ENCODE measurements at places on chromosomes 1 and 21.

GRCh38 chr1:228475812-228476211 lies 11.4 kb upstream of the RNF187 start:
- DNase-seq: no peak

GRCh38 chr1:112815376-112815775 lies 100.2 kb upstream of the PPM1J start:
- DNase-seq: no peak

DNA sequence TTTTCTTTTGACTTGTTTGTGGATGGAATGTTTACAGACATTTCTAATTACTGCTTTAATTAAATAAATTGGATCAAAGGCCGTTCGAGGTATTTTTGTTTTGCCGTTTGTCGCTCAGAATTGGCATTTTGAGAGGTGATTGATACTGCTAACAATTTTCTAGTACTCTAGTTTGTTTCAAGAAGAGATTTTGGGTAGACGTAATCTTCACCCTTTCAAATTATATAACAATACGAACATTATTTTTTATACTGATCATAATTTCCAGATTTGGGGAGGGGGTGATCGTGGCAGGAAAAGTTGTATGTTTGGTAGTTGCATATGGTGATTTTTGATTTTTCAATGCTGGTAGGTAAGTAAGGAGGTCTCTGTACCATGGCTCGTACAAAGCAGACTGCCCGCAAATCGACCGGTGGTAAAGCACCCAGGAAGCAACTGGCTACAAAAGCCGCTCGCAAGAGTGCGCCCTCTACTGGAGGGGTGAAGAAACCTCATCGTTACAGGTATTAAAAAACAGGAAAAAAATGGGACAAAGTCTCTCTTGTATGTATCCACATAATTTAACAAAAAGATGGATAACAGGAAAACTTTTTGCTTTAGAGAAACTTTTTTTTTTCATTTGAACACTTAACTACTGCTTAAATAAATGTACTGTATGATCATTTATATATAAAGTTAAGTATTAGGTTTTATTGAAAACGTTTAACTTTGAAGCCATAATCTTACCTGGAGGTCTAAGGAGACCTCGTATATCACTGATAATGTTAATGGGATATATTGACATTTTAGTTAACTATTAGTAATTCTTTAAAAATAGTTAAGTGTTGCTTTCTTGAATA lies 1.7 kb downstream of the H3-3A start:
- peak; percentile 4 for DNase-seq

DNA sequence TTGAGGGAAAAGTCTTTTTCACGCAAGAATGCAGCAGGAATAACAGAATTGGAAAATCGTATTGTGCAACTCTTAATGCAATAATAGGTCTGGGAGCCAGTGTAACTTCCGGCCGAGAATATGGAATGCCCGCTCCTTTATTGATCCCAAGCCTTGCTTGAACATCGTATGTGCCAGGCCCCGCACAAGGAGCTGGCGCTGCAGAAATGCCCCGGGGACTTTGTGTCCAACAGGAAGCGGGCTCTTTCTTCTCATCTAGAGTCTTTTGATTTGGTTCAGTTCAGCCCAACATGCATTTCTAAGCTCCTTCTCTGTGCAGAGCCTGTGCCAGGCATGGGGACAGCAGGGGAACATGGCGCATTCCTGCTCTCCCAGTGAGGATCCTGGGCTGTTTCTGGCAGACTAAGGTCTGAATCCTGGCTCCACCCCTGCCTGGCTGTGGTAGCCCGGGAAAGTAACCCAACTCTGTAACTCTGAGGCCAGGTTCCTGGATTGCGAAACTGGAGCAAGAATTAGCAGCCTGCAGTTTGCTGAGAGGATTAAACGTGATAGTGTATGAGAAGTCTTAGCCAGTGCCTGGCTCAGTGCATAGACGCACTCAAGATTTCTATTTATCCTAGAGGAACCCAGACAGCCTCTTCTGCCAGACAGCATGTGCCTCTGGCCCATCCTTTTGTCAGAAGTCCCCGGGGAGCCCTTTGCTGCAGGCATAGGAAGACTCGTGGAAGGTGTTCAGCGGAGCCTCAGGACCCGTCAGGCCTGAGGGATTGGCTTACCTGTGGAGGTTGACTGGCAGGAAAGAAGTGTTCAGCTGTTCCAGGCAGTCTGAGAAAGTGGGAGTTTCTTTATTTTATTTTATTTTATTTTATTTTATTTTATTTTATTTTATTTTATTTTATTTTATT lies 987 bp upstream of the CDCP2 start:
- DNase-seq: no peak

GRCh38 chr1:72623299-72623708 lies 341.0 kb upstream of the NEGR1 start:
- DNase-seq: no peak

DNA sequence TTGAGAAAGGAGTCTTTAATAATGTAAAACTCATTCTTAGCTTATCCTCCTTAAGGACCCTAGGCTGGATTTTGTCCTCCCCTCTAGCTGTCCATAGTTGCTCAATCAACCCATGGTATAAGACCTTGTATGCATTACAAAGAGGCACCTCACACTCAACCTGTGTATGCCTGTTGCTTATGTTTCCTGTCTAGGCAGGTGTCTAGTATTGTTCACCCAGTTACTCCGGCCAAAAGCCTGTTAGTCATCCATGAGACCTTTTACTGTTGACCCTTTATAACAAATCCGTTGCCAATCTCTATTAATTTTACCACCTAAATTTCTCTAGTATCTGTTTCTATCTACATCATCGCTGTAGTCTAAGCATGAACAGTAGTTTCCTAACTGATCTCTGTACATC lies 3.7 kb downstream of the LYPLAL1 start:
- DNase-seq: no peak

DNA sequence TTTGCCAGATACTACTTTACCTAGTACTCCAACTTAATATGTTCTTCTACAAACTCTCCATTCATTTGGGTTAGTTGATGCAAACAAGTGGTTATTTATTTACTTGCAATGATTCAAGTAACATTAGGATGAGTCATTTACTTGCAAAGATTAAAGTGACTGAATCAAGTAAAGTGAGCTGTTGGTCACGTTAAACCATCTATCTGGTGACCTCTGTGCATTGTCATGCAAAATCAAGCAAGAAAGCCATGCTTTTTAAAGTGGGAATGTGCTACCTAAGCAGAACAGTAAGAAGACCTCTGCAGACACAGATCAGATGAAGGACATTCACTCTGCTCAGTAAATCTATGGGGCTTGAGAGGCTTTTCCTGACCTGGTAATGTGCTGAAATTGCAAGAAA lies 254.7 kb downstream of the LRRIQ3 start:
- DNase-seq: no peak

- no peak for DNase-seq
These were observed 33.0 kb upstream of the SIPA1L2 start for GRCh38 chr1:232662910-232663309.

GRCh38 chr1:107777664-107778047 lies 187.3 kb downstream of the VAV3 start:
- DNase-seq: no peak

- no peak for DNase-seq
These were observed 22.5 kb upstream of the SYDE2 start for GRCh38 chr1:85223334-85223733.

- DNase-seq: no peak
These were observed 294.9 kb upstream of the ADGRL2 start for GRCh38 chr1:81505831-81506230.

DNA sequence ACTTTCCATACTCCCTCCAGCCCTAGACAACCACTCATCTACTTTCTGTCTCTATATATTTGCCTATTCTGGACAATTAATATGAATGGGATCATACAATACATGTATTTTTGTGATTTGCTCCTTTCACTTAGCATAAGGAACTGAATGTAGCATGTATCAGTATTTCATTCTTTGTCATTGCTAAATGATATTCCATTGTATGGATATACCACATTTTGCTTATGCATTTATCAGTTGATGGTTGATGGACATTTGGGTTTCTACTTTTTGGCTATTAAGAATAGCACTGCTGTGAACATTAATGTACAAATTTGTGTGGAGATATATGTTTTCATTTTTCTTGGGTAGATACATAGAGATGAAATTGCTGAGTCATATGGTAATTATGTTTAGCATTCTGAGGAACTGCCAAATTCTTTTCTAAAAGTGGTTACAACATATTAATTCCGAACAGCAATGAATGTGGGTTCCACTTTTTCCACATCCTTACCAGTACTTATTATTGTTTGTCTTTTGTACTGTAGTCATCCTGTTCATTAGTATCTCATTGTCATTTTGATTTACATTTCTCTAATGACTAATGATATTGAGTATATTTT lies 121.0 kb downstream of the LRRC40 start:
- DNase-seq: no peak

- no peak for DNase-seq
These were observed 16.5 kb upstream of the SETDB1 start for GRCh38 chr1:150909585-150910180.

DNA sequence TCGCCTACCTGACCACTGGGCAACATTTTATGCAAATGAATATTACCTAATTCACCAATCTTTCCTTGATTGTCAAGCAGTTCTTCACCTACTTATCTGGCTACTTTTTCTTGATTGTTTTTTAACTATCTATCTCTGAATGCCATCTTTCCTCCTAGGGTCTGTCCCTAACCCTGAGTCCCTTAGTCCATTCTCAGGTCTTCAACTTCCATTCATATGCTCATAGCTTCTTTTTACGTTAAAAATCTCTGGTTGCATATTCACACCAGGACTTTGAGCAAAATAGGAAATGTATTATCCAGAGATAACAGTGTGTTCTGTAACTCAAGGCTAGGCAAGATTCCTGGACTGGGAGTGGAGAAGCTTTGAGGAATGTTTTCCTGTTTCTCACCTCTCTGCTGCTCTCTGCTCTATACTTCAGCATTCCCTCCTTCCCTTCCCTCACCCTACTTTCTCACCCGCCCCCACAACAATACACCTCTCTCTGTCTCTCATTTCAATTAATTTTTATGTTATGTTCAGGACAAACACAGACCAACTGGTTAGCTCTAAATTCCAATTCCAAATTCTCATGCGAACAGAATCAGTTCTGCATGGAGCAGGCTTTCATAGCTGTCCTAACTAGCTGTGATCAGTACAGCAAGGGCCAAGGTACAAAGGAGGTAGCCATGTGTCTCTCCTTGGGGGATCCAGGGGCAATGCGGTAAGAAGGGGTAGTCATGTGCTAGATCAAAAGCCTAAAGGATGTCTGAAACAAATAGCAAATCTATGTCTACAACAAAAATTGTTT lies 278.4 kb downstream of the USH2A start:
- DNase-seq: no peak

DNA sequence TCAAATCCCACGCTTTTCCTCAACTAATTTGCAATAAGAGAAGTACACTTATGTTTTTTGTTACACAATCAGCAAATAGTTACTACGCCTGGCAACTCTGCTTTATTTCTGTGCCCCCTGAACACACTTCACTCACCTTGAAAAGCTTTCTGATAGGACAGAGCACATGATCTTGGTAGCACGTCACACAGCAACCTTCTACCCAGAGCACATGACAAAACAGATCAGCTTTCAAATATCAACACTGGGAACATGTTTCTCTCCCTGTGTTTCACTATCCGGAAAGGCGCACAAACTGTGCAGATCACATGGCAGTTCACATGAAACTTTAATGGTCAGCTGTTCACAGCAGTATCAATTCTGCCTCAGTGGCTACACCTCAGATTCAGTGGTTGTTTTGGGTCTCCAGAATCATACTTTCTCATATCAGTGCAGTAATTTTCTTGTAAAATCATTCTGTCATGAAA lies 2.2 kb downstream of the SLC19A2 start:
- no peak for DNase-seq

DNA sequence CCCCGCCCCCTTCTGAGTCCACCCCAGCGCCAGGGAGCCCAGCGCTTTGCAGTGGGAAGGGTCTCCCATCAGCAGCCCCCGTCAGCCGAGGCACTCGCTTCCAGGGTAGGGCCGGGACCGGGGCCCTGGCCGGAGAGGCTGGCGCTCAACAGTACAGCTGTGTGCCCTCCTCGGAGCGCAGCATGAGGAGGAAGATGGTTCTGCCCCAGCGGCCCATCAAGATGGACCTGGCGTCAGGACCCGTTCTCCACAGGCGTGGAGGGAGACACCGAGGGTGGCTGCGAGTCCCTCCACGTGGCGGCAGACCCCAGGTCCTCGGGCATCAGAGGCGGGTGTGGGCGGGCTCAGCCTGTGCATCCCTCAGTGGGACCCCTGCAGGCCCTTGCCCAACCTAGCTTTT lies 54.3 kb downstream of the MORN1 start:
- DNase-seq: no peak

DNA sequence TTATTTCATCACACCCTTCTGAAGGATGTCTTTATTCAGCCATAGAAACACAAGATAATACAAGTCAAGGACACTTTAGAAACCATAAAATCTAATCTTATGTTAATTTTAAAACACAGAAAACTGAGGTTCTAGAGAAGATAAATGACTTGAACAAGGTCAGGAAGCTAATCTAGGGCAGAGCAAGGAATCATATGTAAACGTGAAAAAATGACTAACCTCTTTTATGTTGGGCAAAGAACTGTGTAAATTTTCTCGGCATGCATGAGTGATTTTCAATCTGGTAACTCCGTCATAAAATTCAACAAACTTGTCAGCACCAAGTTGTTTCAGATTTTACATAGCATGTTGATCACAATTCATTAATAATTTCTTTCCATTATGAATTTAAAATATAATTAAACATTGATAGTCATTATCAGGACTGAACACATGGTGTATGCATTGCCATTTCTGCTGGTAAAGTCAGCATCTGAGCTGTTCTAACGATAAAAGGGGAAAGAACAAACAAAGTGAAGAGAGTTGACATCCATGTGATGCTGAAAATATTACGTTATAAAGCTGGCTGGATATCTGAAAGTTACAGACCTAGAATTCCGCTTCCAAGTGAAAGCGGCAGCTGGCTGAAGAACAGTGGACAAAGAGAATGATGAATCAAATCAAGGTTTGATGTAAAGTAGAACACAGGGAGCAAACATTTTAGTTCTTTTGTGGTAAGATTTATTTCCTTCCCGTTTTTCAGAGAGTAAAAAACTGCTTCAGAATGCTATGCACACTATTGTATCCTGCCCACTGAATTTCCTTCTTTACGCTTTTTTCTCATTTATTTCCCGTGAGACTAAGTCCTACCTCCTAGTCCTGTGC lies 1037.4 kb upstream of the TMPRSS15 start:
- DNase-seq: no peak

DNA sequence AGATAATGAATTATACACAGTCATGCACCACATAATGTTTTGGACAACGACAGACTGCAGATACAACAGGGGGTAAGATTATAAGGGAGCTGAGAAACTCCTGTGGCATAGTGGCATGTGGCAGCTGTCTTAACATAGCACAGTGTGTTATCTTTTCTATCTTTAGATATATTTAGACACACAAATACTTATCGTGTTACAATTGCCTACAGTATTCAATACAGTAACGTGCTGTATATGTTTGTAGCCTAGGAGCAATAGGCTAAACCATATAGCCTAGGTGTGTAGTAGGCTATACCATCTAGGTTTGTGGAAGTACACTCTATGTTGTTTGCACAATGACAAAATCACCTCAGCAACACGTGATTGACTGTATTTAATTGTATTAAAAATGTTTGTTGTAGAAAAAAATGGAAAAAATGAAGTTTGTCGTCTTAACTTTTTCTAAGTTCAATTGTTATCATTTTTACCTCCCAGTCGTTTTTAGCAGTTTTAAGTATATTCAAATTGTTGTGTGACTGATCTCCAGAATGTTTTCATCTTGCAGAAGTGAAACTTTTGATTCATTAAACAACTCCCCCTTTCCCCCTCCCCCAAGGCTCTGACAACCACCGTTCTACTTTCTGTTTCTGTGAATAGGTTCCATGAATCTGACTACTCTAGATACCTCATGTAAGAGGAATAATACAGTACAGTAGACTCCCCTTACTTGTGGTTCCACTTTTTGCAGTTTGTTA lies 351.0 kb upstream of the B3GALT2 start:
- DNase-seq: no peak

Data from T-helper 22 cell (primary cell).